ENCODE measurements at places on chromosomes 1 and 21.

GRCh38 chr1:59788825-59789224 lies 25.9 kb upstream of the HOOK1 start:
- DNase-seq: no peak

DNA sequence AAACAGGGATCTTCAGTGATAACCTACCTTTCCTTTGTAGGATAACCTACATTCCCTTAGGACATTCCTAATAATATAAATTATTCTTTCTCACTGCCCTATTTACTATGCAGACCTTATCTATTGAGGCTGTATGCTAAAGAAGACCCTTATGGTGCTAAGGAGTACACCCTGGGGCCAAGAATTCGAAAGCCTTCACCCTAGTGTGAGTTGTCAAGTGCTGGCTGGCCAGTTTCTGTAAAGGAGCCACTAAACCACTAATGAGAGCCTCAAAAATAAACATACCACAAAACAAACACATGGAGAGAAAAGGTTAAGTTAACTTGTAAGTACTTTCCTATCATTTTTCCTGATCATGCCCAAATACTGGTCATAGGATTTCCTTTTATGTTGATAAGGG lies 315.0 kb upstream of the CAMK1G start:
- no peak for DNase-seq

DNA sequence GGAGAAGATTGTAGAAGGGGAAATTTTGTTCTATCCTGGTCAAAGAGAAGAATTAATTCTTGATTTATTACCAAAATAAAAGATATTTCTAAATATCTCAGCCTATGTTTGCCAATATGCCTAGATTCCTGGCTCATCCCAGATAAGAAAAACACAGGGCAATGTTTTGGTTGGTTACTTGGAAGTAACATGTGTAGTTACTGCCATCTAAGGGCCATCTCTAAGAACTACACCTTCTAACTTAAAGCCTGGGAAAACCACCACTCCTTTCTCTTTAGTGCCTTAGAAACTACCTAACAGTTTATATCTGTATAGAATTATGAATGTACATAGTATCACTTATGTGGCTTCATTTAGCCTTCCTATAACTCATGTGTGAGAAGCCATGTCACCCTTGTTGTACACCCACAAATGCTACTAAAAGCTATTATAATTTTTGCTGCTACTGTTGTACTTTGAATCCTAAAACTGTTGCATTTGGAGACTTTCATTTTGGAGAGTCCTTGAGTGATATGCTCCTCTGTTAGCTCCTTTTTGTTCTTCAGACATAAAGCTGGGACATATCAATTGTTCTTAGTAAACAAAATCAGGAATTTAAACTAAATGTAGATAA lies 4.5 kb downstream of the AIM2 start:
- peak; percentile 3 for DNase-seq

DNA sequence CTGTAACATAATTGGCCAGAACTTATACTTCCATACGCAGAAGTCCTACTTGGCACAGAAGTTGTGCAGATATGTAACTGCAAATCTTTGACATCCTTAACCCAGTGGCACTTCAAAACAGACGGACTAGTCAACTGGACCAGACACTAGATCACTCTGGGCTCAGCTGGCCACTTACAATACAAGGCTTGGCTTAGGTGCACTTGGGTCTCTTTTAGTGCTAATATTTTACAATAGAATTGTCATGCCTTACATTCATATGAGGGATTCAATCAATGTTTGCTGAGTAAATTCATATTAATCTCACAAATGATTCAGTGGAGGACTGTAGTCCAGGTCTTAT lies 20.1 kb downstream of the XKR8 start:
- DNase-seq: no peak

DNA sequence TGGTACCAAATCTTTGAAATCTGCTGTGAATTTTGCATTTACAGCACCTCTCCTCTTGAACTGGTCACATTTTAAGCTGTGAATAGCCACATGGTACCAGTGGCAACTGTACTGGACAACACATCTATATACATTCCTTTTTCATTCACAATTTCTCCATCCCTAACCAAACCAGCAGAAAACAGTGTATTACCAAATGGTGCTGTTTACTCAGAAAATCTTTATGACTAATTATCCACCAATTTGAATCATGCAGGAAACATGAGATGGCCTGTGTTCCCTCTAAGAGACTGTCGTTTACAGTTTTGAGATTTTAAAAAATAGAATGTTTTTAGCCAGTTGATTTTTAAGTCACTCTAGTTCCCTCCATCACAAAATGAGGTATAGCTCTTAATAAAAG lies 17.6 kb upstream of the CCT8 start:
- DNase-seq: no peak

- DNase-seq: no peak
Measured at GRCh38 chr1:54664364-54664763, 22.8 kb downstream of the MROH7 start.

DNA sequence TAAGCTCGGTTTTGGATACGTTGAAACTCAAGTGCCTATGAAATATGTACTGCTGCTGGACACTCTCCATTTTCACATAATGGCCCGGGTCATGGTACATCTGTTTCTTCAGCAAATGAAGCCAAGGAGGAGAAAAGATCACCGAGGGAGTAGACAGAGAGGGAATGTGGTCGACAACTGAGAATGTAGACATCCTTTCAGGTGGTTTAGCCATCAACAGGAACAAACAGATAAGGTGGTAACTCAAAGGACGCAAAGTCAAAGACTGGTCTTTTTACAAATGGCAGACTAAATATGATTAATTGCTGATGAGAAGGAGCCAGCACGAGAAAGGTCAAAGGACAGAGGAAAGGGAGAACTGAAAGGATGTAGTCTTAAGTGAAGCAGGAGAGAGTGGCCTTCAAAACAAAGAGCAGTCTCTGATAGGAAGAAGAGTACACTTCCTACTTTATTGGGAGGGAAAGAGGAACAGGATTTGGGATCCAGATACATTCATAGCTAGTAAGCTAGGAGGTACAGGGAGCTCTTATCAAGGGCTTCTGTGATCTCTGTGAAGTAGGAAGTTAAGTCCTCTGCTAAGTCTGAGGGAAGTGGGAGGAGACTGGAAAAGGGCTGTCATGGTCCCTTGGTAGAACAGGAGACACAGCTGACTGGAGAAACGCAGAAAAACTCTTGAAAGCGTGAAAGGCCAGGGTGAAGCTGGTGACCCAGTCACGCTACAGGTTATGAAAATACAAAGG lies 28.3 kb downstream of the NUP133 start:
- DNase-seq: no peak

DNA sequence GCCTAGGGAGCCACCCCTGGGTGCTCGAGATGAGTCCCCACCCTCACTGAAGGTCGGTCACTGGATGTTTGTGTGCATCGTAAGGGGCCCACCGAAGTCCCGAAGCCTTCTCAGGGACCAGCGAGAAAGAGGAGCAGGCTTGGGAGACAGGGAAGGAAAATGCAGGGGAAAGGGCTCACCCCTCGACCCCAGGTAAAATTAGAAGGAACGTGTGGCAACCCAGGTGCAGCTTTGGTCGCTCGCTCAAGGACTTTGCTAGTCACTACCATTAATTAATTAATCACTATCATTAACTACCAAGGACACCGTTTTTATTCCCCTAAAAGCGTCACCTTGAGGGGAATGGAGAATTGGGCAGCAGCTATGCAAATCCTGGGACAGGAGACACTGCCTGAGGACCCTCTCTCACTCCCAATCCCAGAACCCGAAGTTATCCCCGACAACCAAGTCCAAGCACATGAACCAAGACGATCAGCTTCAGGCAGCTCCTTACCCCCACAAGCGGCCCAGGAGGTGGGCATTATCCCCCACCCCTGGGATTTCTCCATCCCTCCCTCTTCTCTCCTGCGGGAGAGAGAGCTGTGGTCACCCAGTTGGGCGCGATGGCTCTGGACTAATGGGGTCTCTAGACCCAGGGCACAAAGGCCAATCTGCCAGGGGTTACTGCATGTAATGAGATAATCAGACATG lies 4.2 kb upstream of the SIM2 start:
- DNase-seq: no peak

DNA sequence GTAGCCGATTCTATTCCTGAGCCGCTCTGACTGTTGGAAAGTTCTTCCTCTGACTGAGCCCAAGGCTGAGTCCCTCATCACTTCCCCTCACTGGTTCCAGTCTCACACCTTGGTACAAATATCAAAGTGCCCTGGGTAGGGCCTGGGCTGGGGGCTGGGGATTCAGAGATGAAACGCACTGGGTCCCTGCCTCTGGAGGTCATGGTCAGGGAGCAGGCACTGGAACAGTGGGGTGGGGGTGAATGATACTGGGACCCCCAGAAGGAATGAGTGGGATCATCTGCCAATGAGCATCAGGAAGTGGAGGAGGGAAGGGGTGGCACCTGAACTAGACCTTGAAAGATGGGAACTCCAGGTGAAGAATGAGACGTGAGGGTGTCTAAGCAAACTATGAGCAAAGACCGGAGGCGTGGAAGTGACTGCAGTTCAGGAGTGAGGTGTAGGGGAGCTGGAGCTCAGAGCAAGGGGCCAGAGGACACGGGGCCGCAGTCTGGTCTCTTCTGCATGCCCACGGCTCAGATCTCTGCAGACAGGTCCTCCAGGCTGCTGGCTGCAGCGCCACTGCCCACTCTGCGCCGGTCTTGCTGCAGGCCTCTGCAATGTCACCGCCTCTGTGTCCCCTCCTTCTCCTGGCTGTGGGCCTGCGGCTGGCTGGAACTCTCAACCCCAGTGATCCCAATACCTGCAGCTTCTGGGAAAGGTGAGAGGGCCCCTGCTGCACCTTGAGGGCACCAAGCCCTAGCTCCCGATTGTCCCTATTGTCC lies 10.0 kb downstream of the PEAR1 start:
- DNase-seq: no peak

DNA sequence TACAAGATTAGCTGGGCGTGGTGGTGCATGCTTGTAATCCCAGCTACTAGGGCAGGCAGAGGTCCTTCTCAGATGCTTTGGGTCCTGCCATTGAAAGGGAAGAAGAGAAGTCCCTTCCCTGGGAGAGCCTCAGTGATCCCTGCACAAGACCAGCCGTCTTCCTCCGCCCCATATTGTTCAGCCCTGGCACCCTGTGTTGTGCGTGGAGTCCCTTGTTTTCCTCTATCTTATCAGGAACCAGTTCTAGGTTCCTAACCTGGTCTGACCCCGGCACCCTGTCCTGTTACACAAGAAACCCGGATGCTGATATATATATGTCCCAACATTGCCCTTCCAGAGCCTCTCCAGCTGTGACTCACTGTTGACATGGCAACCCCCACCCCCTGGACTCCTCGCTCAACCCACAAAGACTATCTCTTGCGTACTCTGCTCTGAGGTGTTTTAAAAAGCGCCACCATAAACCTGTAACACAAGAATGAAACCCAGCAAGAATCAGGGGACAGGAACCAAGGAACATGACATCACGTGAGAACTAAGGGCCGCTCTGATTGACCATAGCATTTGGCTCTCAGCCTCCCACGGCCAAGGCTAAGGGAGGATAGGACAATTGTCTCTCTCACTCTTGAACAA lies 4.8 kb downstream of the MX2 start:
- peak; percentile 29 for DNase-seq

GRCh38 chr21:27400045-27400444 lies 433.2 kb upstream of the ADAMTS5 start:
- DNase-seq: no peak

- DNase-seq: no peak
Measured at GRCh38 chr1:100035214-100035613, 65.4 kb downstream of the SLC35A3 start.

GRCh38 chr1:186295980-186296379 lies 79.1 kb downstream of the TPR start:
- no peak for DNase-seq

DNA sequence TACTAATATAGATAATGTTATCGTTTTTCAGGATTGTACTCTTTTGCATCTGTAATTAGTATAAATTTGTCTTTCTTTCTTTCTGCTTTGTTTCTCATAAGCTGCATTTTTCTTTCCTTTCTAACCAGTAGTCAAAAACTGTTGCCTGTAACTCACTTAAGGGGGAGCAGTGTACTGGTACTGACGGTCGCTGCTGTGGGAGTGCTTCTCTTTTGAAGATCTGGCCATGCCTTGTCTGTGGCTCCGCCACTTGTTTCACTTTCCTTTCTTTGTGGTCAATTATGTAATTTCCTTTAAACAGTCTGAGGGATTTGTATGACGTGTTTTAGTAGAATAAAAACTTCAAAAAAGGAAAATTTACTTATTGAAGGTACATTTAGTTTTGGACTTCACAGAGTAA lies 37.0 kb downstream of the MIA3 start:
- no peak for DNase-seq

DNA sequence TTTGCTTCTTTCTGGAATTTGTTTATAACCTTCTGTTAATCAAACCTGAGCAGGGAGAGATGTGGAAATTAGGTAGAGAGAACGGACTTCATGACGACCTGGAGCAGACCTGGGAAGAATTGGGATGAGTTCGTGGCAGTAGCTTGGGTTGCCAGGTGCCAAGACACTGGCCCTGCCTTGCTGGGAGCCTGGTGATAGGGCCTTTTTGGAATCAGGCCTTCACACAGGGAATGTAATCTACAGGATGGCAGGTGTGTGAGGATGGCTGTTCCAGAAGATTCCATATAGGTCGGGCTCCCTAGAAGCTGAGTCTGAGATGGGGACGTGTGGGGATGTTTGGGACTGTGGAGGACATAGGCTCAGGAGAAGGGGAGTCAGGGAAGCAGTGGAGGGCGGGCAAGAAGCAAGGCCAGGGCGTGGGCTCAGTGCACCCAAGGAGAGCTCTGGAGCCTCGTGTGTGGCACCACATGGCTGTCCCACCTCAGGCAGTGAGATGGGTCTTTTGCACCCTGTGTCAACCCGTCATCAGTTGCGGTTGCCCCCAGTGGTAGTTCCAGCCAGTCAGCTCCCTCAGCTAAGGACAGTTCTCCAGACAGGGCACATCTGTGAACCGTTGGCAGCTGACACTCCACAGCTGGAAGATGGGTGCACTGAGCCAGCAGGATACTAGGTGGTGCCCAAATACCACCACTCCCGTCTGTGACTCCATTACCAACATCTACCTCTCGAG lies 395.9 kb downstream of the MATN1 start:
- no peak for DNase-seq

DNA sequence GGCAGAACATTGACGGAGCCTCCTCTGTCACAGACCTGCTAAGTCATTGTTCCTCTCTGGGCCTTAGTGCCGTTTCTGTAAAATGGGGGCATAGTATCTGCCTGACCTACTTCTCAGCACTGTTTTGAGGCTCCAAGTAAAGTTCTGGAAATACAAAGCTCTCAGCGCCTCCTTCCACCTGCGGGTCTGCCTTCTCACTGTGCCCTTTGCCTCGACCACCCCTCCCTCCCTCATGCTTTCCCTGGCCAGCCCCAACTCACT lies 15.4 kb upstream of the WASF2 start:
- DNase-seq: no peak

DNA sequence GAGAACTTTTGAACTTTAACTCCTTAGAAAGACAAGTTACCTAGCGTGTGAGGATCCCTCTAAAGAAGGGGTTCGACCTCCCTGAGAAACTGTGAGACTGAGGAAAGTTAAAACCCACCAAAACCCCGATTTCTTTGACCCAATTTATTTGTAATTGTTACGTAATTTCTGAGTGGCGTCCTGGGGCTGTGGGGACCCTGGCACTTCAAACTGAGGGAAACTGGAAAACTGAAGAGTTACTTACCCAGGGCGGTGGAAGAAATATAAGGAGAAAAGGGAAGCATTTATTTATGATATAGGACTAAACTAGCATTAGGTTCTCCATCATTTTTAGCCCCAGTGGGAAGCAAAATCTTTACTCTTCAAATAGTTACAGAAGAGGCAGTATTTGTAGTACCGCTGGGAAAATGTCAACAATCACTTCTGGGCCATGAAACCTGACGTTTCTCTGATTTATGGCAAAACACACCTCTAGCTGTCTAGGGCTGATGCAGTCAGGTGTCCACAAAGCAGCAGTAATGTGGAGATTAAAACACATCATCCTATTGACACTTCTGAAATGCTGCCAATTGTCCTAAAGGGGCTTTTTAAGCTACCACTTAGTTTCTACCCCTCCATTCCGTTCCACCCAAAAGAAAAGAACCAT lies 430 bp downstream of the S100B start:
- DNase-seq: peak; percentile 84

All from NCI-H1417 (cell line).